Substantia nigra (tissue), 51 donors: ENCODE measurements at places on chromosomes 1 and 21.
A peak's percentile ranks its signal among the peaks of the same experiment; 100 is the strongest.

GRCh38 chr1:198153804-198154203, 3.0 kb upstream of the NEK7 start:
- DNase-seq = no peak

GRCh38 chr1:248065071-248065470, 18.4 kb downstream of the OR2L3 start:
- DNase-seq = no peak

- DNase-seq = no peak
These were observed 1355.7 kb downstream of the BRINP3 start for GRCh38 chr1:189121941-189122340.

DNA sequence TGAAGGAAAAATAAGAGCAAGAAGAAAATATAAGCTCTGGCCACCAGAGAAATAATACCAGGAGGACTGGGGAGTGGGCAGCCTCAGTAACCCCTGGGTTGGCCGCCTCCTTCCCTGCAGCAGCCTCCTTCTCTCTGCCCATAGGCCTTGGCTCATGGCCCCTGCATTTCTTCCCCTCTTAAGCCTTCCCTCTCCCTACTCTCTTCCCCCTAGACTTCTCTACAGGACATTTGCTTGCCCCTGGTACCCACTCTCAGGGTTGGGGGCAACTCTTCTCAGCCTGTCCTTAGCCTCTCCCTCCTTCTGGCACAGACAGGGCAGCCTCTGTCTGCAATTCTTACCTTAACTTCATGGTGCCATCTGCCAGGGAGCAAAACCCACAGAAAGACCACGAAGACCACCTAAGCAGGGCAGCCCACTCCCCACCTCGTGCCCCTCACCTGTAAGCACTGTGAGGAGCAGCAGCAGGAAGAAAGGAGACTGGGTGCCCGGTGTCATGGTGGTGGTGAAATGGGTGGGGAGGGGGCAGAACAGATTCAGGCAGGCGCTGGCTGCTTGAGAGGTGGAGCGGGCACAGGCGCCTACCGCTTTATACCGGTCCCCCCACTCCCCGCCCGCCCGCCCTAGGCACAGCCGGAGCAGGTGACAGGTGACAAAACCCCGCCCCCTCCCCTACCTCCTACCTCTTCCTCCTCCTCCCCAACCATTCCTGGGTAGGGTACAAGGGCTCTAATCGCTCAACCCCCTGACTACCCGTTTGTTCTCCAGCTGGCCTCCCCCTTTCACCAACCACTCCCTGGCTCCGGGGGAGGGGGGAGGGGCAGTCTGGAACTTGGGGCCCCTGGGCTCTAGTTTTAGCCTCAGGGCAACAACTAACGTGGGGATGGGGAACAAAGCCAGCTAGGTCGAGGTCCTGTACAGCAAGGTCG, 15.1 kb downstream of the THBS3 start:
- DNase-seq = no peak

DNA sequence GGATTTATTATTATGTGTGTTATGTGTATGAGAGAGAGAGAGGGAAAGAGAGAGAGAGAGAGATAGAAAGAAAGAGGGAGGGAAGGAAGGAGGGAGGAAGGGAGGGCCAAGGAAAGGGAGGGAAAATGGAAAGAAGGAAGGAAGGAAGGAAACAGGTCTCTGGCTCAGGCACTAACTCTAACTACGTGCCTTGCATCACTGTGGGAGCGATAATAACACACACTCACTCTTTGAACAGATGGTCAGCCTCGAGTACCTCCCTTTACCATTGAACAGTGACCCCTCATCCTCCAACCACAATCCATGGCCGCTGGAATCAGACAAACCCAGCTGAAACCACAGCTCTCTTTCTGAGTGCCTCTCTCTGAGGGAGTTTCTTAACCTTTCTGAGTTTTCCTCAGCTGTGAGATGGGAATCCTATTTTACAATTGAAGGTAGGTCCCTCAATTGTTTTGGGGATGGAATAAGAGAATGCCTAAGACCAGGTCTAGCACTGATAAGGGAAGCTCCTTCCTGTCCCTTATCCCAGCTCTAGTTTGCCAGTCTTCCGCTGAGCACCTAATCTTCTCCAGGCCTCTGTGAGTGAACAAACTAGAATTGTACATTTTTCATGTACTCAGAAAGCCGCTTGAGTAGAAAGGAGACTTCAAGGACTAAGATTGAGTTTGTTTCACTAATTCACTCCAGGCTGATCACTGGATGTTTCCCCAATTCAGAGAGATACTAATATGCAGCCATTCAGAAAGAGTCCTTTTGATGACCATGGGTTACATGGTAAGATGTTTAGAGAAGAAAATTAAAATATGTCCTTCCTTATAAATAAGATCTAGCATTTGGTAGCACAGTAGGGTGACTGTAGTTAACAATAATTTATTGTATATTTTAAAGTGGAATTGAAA, 62.8 kb downstream of the IRF2BP2 start:
- DNase-seq = no peak

DNA sequence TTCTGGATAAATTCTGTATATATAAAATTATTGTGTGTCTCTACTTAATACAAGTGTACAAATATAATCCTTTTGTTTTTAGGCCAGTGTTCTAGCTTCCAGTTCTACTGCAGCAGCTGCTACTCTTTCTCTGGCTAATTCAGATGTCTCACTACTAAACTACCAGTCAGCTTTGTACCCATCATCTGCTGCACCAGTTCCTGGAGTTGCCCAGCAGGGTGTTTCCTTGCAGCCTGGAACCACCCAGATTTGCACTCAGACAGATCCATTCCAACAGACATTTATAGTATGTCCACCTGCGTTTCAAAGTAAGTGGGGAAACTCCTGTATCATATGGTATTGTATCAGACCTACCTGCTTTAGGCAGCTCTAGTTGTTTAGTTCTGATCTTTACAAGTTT, 21.3 kb upstream of the OLFML3 start:
- no peak for DNase-seq

DNA sequence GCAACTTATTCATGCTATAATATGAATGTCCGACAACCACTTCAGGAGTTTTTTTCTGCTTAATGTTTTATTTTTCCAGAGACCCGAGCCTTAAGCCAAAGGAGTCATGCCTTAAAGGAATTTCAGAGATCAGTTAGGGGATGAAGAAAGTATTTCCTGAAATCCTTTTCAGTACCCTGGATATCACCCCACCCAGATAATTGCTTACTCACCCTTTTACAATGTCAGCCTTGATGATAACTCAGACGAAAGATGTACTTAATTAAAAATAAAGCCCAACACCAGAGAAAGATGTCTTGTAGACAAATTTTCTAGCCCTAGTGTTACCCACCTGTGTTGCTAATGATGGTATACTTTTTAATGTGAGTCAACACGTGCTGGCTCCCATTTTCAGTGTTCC, 124.1 kb downstream of the XCL2 start:
- no peak for DNase-seq

- DNase-seq = no peak
These were observed 7.9 kb downstream of the ZMPSTE24 start for GRCh38 chr1:40265919-40266318.

- DNase-seq = no peak
These were observed 5.0 kb upstream of the KRTAP12-1 start for GRCh38 chr21:44686843-44687561.

- DNase-seq = no peak
These were observed 294.1 kb upstream of the SGIP1 start for GRCh38 chr1:66239834-66240233.

DNA sequence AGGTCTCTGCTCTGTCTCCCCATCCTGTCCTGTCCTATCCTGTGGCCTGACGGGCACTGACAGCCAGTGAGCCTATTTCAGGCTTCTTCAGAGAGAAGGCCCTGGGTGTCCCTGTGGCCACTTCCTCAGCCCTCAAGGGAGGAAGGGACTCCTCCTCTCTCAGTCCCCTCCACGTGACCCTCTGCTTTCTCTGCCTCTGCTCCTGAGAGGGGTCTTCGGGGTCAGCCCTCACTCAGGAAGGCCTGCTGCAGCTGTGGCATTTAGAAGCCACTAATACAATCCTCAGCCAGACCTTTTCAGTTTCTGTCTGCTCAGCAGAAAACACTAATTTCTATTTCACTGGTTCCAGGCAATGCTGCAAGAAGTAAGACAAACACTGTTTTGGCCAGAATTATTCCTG, 43.6 kb upstream of the ETV3 start:
- no peak for DNase-seq

DNA sequence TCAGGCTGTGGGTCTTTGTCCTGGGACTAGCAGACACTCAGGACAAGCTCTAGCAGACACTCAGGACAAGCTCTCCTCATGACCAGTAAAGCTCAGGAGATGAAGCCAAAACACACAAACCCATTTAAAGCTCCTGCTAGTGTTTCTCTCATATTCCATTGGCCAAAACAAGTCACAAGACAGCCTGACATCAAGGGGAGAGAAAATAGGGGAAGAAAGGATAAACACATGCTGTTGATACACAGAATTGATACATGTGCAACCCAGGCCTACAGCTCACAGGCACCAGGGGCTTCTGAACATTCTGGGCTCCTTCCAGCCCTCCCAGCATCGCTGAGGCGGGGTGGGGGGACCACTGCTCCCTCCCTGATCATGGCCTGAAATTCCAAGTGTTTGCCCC, 35.3 kb downstream of the ATF3 start:
- DNase-seq = no peak

GRCh38 chr1:217106231-217106901, 383.1 kb upstream of the ESRRG start:
- DNase-seq = no peak

GRCh38 chr1:202516434-202516877, 168.0 kb downstream of the PPP1R12B start:
- DNase-seq = no peak

- no peak for DNase-seq
These were observed 11.9 kb downstream of the SH2D2A start for GRCh38 chr1:156804572-156805243.

- no peak for DNase-seq
These were observed 265.2 kb upstream of the VAMP3 start for GRCh38 chr1:7505771-7506453.

GRCh38 chr21:21818898-21819297, 820.7 kb downstream of the NCAM2 start:
- no peak for DNase-seq

GRCh38 chr1:13540866-13541265, 27.1 kb upstream of the LRRC38 start:
- no peak for DNase-seq

DNA sequence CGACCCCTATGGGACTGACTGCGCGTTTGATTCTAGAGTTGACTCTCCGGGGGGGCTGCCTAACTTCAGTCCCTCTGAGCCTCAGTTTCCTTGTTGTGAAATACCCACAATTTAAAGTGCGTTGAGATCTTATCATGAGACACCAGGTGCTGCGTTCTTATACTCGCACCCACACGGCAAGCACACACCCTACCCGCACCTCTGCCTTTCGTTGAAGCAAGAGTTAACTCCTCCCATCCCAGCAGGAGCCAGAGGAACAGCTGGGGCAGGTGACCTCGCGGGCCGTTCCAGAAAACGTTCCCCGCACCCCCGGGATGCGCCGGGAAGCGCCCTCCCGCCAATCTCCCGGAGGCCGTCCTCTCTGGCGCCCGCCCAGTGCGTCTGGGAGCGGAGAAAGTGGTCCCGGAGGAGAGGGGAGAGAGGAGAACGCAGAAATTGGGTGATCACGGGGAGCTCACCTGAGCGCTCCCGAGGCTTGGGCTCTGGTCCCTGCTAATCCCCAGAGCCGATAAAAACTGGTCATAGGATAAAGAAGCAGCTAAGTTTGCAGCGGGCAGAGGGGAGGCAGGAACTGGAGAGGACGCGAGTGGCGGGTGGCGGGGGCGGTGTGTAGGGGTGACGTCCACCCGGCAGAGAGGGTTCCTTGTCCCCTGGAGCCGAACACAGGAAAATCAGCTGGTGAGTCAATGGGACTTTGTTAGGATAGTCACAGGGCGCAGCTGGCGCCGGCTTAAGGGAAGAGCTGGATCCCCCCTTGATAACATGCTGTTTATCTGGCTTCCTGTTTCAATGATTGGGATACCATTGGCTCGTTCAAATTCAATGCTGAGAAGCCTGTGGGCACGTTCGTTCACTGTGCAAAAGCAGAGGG, 869 bp downstream of the NAV1 start:
- peak; percentile 64 for DNase-seq

DNA sequence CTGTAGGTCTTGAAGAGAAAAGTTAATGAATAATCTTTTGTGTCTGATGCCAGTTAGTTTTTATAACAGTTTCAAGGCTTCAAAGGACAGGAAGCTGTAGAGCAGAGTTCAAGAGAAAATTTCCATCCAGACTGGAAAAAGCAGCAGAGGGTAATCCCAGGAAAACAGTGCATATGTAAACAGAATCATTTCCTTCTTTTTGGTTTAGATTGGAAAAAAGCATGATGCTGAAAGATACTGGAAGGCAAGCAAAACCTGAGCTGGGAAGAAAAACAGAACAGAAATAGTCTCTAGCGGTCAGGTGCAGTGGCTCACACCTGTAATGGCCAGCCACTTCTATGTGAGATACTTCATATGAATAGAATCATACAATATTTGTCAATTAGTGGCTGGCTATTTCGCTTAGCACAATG, 71.9 kb downstream of the ZSWIM5 start:
- DNase-seq = no peak

DNA sequence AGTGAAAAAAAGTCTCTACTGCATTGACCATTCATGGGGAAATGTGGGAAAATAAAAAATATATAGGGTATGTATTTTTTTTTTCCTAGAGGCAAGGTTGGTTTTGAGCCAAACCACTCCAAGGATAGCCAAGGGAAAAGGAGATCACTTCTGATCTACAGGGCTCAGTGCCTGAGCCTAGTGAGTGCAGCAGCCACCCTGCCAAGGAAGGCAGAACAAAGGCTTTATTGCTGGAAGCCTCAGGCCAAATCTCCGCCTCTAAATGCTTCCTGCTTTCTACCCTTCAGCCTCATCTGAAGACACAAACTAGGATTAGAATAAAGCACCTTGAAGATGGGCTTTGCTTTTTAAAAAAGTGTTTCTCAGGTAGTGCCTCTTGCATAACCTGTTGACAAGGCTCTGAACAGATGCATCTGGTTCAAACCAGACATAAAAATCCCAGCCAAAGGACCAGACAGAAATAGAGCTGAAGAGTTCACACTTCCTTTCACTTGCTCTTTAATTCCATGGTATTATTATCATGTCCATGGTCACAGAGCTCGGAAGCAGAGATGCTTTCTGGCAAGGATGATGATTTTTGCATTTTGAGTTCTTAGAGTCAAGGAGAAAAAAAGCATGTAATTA, 10.5 kb downstream of the C1orf115 start:
- DNase-seq = no peak

DNA sequence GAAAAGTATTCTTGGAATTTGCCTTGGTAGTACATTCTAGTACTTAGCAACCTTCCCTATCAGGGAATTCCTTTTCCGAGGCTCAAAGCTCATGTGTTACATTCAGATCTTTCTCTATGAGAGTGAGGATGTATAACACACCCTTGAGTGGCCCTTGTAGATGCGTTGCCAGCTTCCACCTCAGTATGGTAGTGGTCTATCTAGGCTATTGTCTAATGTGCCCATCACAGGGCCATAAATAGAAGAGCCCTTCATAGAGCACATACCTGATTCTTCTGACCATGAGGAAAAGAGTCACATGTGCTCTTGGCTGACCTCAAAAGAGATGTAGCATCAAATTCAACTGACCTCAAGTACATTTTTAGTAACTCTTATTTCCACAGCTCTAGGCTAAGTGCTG, 14.0 kb upstream of the ZC3H11B start:
- no peak for DNase-seq
